Progenitor cell of endocrine pancreas (in vitro differentiated cells): ENCODE measurements at places on chromosomes 13 and 19.

- DNase-seq: no peak
These were observed 15.2 kb downstream of the SIGLEC7 start for GRCh38 chr19:51157265-51157664.

DNA sequence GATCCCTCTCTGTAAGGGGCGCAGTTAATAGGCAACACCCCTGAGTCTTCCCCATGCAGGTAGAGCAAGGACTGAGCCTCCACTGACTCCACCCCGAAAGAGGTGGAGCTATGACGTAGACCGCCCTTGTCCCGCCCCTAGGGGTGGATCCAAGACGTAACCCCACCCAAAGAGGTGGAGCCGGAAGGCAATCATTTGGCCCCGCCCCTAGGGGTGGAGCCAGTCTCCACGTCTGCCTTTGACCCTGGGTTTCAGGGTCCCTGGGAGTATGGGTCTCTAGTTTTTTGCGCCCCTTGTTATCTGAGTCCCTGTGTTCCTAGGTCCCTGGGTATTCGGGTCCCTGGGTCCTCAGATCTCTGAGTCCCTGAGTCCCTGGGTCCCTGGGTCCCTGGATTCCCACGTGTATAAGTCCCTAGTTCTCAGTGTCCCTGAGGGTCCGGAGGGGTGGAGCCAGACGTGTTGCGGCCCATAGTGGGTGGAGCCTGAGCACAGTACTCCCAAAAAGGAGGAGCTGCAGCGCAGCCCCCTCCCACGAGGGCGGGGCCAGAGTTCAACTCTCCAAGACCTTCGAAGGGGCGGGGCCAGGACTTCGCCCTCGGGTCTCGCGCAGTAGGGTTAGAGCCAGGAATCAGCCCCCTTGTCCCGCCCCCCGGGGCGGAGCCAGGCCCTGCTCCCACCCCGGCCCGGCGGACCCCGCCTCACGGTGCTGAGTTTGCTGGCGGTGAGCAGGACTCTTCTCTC lies 5.3 kb downstream of the DENND1C start:
- peak; percentile 78 for DNase-seq

GRCh38 chr13:30923418-30923817 lies 9.0 kb upstream of the TEX26 start:
- no peak for DNase-seq

DNA sequence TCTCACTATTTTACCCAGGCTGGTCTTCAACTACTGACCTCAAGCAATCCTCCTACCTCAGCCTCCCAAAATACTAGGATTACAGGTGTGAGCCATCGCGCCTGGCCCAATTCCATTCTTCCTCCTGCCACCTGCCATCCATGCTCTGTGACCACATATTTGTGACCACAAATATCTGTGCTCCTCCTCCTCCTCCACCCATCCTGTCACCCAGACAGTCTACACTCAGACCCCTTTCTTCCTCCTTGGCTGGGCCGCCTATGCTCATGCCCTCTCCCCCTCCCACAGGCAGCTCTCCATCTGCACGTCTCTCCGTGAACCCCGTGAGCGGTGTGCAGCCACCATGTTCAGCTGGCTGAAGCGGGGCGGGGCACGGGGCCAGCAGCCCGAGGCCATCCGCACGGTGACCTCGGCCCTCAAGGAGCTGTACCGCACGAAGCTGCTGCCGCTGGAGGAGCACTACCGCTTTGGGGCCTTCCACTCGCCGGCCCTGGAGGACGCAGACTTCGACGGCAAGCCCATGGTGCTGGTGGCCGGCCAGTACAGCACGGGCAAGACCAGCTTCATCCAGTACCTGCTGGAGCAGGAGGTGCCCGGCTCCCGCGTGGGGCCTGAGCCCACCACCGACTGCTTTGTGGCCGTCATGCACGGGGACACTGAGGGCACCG lies 3.2 kb downstream of the EHD2 start:
- DNase-seq: no peak

DNA sequence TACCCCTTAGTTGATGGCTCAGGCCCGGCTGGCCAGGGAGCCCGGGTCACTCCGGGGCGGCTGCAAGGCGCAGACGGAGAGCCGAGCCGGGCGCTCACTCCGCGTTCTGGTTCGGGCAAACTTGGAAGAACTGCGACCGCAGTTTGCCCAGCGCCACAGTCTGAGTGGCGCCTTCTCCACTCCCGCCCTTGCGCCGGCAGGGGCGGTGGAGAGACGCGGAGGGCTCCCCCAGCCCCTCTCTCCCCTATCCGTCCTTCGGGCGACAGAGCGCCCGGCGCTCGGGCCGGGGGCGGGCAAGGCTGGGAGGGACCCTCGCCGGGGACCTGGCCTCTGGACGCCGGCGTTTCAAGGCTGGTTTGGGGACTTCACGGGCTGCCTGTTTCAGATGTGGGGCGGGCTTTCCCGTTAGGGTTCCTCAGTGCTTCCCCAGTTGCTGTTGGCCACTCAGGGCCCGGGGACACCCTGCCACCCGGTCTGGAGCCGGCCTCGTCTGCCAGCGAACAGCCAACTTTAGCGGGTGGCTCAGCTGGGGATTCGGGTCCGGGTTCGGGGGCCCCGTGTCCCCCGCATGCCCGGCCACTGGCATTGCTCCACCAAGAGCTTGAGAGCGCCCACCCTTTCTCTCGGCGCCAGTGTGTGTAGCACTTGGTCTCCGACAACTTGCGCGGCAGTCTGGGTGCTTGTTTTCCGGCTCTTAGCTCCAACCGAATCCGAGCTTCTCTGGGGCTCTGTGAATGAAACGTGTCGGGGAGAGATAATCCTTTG lies 1.5 kb downstream of the GPC6 start:
- peak; percentile 71 for DNase-seq

DNA sequence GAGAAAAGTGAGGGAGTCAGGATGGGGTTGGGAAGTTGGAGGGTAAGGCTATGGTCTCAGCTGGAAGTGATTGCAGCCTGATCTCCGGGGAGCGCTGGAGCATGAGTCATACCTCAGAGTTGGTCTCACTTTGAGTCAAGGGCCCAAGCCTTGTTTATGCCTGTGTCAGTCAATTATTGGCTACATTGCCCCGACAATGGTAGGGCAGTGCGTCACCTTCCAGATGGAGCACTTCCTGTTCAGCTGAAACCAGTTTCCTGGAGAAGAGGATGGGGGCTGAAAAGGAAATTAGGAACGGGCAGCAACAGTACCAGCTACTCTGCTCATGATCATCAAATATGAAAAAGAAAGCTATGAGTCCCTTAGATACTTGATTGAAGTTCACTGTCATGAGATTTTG lies 60.4 kb downstream of the ADGRE1 start:
- no peak for DNase-seq

GRCh38 chr19:53865918-53866864 lies 1.5 kb upstream of the MYADM start:
- no peak for DNase-seq

DNA sequence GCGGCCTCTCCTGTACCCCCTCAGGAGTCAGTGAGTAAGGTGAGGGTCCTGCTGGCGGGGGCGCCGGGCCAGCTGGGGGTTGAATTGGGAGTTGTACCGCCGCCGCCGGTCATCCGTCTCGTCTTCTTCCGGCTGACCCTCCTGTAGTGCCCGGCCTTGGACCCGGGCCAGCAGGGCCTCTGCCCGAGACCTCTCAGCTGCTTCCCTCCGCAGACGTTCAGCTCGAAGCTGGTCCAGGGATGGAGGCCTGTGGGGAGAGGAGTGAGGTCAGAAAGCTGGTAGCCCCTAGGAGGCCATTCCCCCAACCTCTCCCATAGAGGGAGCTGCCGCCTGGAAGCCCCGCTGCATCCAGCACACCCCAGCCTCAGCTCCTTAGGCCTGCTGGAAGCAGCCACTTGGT lies 3.8 kb downstream of the LENG1 start:
- no peak for DNase-seq

DNA sequence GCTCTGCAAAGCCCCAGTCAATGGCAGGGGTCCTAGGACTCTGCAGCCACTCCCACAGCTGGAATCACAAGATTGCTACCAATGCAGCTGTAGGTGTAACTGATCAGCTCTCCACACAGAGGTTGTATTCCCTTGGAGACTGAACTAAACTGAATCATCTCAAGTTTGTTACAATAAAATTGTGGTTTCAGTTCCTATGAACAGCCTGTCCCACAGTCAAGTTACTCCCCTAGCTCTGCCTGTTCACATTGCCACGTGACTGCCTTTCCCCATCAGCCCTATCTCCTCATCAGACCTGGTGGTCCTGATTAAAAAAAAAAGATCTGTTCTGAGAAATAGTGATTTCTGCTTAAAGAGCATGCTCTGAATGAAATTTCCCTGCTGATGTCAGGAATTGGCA lies 287.9 kb upstream of the NBEA start:
- no peak for DNase-seq

DNA sequence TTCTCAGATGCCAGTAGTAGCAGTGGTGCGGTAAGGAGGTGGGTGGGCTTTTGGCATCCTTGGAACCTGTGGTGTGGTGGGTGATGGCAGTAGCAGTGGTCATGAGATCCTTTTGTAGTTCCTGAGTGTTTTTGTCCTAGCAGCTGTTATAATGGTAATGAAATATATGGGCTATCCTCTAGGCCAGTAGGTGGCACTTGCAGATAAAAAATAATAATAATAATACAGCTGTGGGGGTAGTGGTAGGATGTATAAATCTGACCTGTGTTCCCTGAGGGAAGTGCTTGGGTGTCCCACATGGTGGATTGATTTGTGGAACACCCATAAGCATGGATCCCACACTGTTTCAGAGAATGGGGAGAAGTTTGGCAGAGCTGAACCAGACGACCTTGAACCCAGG lies 334.0 kb downstream of the SLITRK5 start:
- no peak for DNase-seq

DNA sequence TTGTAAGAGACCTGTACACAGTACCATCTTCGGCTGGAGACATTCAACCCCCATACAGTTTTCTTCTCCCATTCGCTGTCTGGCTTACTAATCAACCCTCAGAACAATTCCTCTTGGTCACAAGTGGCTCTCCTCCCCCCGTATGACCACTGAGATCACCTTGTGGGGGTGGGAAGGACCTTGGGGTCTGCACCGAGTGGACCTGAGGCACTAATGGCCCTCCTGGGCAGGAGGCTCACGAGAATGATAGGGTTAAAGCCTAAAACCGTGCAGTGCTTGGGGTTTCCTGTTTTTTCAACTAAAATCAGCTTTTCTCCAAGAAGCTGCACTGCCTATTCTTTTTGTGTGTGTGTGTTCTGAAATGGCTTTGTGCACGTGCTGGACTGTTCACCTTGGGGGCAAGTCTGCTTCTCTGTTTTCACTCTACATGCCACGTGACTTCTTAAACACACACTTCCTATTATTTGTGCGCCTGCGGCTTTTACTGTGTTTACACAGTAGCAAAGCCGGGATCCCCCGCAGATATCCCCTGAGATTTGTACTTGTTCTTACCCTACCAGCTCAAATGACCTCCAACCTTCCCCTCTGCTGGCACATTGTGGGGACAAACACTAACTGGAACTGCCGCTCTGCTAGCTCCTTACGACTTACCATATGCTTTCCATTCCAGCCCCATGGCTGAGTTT lies 12.3 kb downstream of the RBM26 start:
- DNase-seq: no peak

GRCh38 chr19:2603334-2603733 lies 99.2 kb downstream of the GNG7 start:
- DNase-seq: no peak

DNA sequence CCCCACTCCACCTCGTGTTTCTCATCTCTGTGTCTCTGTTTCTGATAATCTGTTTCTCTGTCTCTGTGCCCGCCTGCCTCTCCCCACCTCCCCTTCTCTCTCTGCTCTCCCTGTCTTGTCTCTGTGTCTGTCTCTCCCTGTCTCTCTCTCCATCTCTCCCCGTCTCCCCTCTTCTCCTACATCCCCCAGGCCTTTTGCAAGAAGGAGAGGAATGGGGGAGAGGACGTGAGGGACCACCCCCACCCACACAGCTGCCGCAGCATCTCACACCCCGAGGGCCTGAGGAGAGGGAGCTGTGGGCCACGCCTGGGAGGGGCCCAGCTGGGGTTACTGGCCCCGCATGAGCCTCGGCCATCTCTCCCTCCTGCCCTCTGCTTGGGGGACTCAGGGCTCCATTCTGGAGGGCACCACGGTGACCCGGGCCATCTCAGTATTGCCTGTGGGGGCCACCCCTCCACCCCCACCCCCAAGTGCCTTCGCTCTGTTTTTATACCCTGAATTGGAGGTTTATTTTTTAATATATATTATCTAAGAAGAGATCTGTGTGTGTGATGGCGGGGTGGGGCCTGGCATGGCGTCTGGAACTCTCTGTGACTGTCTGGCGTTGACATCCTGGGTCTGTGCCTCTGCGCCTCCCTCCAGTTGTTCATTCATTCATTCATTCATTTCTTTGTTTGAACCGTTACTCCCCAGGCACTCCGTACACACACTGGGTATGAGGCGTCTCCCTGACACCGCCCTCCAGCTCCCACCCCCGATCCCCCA lies 21.2 kb downstream of the ERFL start:
- DNase-seq: no peak

GRCh38 chr13:102376318-102376717 lies 25.5 kb downstream of the FGF14 start:
- no peak for DNase-seq

DNA sequence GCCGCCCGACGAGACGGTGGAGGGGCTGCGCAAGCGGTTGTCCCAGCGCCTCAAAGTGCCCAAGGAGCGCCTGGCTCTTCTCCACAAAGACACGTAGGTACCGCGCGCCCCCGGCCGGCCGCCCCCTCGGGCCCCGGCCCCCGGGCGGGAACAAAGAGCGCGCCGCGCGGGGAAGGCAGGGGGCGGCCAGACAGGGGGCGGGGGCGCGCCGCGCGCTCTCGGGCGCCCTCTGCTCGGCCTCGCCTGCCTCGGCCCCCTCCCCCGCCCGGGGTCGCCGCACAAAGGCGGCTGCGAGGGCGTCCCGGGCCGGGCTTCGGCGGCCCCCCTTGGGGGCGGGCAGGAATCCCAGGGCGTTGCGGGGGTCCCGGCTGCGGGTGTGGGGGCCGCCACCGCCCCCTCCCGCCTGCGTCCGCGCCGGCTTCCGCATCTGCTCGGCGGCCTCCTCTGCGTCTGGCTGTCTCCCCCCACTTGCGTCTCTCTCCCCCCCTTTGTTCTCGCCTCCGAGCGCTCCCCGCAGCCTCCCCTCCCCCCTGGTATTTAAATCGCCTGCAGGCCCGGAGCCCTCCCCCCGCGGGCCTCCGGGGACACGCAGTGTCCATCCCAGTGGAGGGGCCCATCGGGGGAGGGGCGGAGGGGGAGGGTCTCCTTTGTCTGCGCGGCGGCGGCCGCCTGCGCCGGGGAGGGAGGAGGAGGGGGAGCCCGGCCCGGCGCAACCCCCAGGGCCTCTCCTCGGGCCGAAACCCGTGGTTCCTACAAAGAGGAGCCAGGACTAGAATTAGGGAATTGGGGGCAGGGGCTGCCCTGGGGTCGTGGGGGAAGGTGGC lies 2.3 kb downstream of the MIDN start:
- peak; percentile 67 for DNase-seq

- no peak for DNase-seq
These were observed 59.4 kb downstream of the SLC10A2 start for GRCh38 chr13:103006641-103007426.

DNA sequence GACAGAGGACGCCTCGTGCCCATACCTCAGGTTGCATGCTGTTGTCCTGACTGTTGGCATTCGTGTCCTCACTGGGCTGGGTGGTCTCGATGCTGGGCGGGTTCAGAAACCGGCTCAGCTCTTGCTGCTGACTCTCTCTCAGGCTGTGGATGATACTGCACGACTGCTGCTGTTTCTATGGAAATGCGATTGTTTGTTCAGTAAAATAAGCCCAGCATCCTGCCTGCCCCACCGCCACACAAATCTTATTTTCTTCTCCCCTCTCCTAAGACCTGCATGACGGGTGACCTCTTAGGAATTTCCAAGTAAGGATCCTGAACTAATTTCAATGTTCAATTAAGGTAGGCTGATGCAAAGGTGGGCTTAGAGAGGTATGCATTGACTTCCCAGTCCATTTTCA lies 356.5 kb downstream of the NALCN start:
- DNase-seq: no peak
